Astrocyte (in vitro differentiated cells and primary cell): ENCODE measurements at places on chromosomes 2 and 18. TPM values are rescaled to one million over a fixed set of nuclear protein-coding genes. Genes with fewer than 3 reads are reported as not detected.

The DLX1 gene
- 0.27 TPM in 1 of 2 replicates, not detected in the other for total RNA-seq

The REG3G gene
- not detected in 2 replicates for total RNA-seq

The CCDC148 gene
- total RNA-seq, result 1.4 and 2.4 TPM in 2 replicates

- DNase-seq, result no peak
- H3K36me3 ChIP-seq, result no peaks in the 10 kb centered on the region
- H3K4me3 ChIP-seq, result no peak overlapping the region
Observed at GRCh38 chr2:106322281-106322680, 128.2 kb upstream of the UXS1 start.

The TMEM169 gene
- total RNA-seq, result 17.9 and 20.1 TPM in 2 replicates

DNA sequence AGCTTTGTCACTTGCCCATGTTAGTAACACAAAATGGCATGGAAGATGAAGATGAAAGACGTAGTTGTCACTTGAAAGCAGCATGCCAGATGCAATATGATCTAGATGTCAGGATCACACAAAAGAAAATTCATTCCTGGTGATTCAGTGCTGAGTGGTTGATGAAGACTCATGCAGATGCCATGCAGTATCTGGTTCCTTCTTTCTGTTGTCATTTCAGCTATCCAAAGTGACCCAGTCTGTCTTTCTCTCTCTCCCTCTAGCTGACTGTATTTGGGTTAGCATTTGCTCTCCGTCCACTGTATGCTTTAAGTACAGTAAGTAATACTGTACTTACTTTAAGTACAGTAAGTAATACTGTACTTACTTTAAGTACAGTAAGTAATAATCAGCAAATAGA is 50.4 kb downstream of the TTN start:
- no peak overlapping the region for H3K4me3 ChIP-seq
- H3K36me3 ChIP-seq, result no peaks in the 10 kb centered on the region
- no peak overlapping the region for H3K27ac ChIP-seq
- H3K4me1 ChIP-seq, result peaks cover 7% of the 10 kb centered on the region
- H3K27me3 ChIP-seq, result no peaks in the 10 kb centered on the region
- DNase-seq, result peak; percentile 60

- no peak for DNase-seq
- H3K4me3 ChIP-seq, result no peak overlapping the region
- no peaks in the 10 kb centered on the region for H3K4me1 ChIP-seq
- H3K27ac ChIP-seq, result no peak overlapping the region
- H3K27me3 ChIP-seq, result peaks cover 29% of the 10 kb centered on the region
Observed at GRCh38 chr2:240670950-240671349, 11.7 kb downstream of the AQP12B start.

DNA sequence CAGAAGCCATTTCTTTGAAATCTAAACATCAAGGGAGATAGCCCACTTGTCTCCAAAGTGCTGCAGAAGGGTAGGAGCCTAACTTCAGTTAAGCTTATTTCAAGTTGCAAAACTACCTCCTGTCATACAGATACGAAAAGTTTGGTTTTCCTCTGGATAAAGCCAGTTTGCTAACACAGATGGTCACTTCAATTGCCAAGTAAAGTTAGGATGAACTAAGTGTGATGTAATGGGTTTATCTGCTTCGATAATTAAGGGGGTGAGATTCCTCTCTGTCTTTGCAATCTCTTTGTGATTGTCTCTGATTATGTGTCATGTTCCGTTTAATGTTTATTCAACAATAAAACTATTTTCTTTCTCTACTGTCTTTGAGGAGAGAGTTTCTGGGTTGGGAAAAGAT is 156.4 kb downstream of the SLC39A10 start:
- H3K4me3 ChIP-seq, result no peak overlapping the region
- no peaks in the 10 kb centered on the region for H3K27me3 ChIP-seq
- H3K36me3 ChIP-seq, result no peaks in the 10 kb centered on the region
- no peaks in the 10 kb centered on the region for H3K4me1 ChIP-seq
- peak; percentile 10 for DNase-seq

The IL18R1 gene
- total RNA-seq, result 2.4 and 4.4 TPM in 2 replicates

DNA sequence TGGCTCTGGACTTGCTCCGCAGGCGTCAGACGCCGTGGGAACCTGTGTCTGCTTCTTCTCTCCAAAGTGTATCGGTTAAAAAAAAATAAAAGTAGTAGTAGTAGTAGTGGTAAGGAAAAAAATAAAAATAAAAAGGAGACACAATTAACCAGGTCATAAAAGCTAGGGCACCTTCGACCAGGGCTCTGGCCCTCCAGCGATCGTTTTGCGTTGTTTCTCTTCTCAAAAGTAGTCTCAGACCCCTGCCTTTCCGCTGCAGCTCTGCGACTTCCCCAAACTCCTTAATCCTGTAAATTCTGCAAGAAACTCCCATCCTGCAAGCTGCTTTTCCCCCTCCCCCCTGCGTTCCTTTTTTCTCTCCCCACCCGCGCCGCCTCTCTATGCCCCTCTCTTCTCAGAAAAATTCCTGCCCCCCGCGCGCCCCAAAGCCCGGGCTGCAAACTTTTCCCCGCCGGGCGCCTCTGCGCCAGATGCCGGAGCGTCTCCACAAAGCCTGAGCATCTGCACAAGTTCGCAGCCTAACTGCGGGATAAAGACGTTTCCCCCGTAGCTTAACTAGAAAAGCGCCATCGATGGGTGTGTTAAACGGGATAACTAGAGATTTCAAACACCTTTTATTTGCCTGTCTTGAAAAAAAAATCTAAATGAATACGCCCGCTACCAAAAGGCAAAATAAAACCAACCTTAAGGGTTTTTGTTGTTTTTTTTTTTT is 1.8 kb upstream of the SALL3 start:
- H3K27ac ChIP-seq, result no peak overlapping the region
- no peak for DNase-seq
- H3K27me3 ChIP-seq, result peaks cover 55% of the 10 kb centered on the region
- no peaks in the 10 kb centered on the region for H3K4me1 ChIP-seq
- no peaks in the 10 kb centered on the region for H3K36me3 ChIP-seq

DNA sequence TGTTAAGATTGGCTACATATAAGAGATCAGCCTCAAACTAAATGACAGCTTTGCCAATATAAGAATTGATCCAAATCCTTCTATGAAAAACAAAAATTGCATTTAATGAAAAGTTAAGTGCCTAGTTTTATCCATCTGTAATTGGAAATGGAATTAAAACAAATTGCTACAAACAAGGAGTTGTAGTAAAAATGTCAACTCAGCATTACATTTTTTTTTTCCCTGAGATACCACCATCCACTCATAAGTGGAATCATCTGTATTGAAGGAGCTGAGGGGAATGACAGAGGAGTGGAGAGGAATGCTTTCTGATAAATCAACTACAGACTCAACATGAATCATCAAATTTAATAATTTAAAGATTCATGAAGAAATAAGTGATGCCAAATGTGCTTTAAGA is 601.8 kb downstream of the TMEM182 start:
- no peak for DNase-seq
- H3K4me1 ChIP-seq, result no peaks in the 10 kb centered on the region
- no peaks in the 10 kb centered on the region for H3K36me3 ChIP-seq
